Activated naive CD8-positive, alpha-beta T cell treated with anti-CD3 and anti-CD28 coated beads, Interleukin-2, amount 50 U/mL, for 16 hours (primary cell): ENCODE measurements at places on chromosomes 7 and 10.

DNA sequence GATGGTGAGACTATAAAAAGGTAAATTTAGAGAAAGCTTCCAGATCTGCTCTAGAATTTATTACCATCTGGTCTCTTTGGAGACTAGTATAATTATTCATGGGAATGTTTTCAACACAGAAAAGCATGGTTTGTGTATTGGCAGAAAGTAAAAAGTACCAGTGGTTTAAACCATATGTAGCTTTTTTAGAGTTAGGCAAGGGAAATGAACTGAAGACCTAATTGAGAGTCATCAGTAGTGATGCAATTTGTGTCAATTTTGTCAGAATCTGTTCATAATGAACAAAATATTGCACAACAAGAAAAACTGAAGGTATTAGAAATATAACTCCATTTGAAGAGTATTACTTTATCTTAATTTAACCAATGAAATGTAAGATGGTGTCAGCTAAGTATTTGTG, 181.4 kb downstream of the ADK start:
- DNase-seq, result no peak

DNA sequence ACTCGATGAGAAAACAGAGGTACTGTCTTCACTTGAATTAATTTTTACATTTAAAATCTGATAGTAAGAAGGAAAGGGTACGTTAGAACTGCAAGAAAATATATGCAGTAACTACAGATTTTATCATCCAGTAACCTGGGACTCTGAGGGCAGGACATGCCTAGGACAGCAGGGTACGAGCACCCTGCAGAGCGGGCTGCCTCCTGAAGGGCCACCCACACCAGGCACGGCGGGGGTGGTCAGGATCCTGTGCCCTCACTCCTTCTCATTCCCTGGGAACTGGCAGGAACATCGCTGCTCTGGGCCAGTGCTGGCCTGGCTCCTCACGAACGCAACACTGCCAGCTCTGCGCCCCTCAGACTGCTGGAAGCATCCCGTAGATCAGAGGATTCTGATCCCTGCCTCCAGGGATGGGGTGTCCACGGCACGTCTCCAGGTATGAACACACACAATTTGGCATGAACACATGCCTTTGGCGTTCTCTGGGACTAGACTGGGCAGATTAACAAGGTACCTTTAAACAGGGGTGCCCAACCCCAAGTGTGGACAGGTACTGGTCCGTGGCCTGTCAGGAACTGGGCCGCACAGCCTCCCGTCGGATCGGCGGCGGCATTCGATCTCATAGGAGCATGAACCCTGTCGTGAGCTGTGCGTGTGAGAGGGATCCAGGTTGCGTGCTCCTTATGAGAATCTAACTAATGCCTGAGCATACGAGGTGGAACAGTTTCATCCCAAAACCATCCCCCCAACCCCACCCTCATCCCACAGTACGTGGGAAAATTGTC, 99.3 kb upstream of the FAM20C start:
- DNase-seq, result no peak

DNA sequence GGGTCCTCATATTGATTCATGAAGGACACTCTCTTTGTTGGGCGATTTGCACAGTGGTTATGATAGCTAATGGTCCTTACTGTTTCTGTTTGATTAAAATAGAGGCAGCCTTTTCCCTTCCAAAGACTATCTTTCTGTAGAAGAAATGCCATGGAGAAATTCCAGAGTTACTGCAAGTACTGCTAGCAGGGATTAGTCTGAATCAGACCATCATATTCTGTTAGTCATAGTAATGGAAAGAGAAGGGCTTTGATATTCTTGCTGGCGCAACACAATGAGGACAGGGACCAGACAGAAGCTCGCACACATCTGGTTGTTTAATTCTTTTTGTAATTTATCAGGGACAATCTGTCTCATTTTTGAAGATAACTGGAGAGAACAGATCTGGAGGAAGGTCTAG, 304.5 kb upstream of the FZD8 start:
- no peak for DNase-seq

- DNase-seq, result no peak
Measured at GRCh38 chr10:102661658-102662028, 17.4 kb downstream of the TRIM8 start.

- no peak for DNase-seq
Measured at GRCh38 chr10:62938672-62939071, 122.5 kb upstream of the EGR2 start.

GRCh38 chr7:22444181-22444971, 55.6 kb downstream of the STEAP1B start:
- DNase-seq, result no peak

GRCh38 chr10:133357285-133358161, at the start of gene FUOM:
FUOM (minus strand) TSS chr10:133358019; CDS start chr10:133358007, 12 bp downstream.
- peak; percentile 38 for DNase-seq

DNA sequence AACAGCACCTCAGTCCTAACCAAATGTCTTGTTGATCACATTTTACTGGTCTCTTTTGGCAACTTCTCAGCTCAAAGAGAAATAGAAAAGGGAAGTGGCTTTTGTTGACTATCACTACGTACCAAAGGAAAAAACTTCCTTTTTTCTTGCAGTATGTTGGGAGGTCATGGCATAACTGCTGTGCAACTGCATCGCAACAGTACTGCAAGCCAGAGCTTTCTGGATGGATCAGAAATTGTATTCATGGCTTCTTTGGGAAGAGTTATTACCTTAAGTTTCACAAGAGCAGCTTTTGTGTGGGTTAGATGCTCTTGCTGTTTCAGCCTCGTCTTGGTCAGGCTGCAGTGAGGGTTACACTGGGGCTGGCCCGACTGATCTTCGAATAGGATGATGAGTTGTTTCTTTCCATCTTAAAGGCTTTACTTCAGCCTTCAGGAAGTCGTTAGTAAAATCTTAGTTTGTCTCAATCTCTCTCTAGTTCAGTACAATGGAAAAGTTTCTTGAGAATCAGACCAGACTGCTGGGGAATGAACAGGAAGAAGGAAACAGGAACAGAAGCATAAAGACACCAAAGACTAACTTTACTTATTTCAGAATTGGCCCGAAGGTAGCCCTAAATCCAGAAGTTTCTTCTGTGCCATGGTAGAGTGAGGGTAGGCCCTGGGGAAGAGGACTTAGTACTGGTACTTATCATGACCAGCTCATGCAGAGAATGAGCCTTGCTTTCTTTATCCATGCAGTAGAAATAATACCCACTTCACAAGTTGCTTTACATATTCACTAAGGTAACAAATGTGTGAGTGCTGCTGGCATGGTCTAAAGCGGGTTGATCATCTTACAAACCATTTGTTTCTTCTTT, 153.6 kb downstream of the CELF2 start:
- no peak for DNase-seq

DNA sequence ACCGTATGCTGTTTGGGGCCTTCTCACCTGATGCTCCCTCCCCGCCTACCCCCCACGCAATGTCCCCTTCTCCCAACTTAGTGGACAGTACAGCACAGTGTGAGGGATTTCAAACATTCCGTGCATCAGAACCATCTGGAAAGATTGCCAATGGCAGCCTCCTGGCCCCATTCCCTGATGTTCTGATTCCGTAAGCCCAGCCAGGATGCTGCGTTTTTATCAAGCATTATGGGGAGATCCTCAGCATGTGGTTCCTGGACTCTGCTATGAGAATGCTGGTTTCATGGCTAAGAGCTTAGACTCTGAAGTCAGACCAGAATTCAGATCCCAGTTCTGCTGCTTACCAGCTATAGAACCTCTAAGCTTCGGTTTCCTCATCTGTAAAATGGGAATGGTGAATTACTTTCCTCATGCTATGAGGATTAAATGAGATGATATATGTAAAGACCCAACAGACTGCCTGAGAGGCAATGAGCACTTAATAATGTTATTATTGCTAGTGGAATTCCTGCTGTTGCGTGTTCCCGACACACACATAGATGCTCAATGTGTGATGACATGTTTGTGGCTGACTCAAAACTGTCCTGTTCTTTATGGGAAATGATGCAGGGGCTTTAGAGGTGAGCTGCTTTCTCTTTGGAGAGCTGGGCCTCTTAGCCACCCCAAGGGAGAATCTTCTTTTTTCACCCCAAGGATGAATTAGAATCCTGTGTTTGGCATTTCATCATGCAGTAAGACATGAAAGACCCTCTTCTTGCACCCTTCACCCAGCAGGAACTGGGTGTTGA, 60.8 kb upstream of the SMNDC1 start:
- no peak for DNase-seq

DNA sequence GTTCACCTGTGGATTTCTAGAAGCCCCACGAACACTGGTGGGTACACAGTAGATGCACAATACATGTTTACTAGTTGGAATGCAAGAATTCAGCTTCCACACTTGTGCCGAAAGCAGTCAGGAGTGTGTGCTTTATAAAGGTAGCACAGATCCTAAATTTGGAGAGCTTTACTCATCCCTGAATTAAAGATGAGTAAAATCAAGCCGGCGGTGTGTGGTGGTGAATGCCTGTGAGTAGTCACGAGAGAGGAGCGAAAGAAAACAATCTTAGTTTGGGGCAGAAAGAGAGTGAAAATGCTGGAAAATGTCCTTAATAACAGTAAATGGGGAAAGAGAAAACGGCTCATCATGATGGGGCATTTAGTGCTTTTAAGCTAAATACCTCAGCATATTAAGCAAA, 13.6 kb upstream of the ENO4 start:
- DNase-seq, result no peak

DNA sequence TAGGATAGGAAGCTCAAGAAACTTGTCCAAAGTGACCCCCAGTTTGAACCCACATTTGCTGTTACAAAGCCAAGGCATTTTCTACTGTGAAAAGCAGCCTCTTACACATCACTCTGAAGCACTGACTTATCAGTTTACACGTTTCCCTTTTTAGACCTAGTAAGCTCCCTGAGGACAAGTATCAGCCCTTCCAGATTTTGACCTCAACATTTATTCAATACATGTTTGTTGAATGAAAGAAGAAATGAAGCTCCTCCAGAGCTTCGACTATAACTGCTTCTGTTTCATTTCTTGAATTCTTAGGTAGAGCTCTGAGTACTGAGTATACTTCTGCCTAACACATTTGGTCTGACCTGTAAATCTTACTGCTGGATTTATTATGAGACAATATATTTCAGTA, 2.7 kb downstream of the WASL start:
- no peak for DNase-seq

DNA sequence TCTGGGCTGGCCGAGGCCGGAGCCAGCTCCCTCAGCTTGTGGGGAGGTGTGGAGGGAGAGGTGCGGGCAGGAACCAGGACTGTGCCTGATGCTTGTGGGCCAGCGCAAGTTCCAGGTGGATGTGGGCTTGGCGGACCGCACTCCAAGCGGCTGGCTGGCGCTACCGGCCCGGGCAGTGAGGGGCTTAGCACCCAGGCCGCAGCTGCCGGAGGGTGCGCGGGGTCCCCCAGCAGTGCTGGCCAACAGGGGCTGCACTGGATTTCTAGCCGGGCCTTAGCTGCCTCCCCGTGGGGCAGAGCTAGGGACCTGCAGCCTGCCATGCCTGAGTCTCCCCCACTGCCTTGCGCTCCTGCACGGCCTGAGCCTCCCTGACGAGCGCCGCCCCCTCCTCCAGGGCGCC, 242.8 kb downstream of the CCSER2 start:
- DNase-seq, result no peak

- no peak for DNase-seq
Measured at GRCh38 chr10:62270020-62270419, 1.4 kb upstream of the RTKN2 start.

DNA sequence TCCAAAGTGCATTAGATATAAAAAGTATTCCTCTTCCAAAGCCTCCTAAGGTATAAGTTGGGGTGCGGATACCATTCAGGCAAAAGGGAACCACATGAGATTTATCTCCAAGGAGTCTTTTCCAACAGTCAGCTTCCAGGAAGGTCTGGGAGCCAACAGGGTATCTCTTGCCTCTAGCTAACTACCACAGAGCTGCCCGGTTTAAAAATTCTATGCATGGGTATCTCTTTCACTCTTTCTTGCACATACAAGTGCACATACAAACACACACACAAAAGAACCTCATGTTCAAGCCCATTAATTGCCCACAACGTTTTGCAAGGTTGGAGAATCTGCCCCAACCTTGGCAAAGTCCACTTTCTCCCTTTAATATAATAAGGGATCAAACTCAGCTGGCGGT, 80.7 kb downstream of the CDK6 start:
- no peak for DNase-seq

DNA sequence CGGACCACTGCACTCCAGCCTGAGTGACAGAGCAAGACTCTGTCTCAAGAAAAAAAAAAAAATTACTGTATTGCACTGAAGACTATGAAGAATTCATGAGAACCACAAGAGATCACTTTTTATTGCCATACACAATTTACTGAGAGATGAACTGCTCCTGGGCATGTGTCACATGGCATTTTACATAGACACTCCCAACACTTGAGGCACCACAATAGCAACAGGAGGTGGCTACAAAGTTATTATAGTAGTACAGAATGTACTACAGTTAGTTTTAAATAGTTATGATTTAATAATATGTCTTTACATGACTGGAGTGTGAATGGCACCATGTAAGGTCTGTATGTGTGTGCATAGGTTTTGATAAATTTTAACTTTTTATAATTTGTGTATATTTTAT, 70.6 kb downstream of the KMT2E start:
- DNase-seq, result no peak

- no peak for DNase-seq
Measured at GRCh38 chr10:72525689-72526088, 100.2 kb downstream of the MICU1 start.

GRCh38 chr7:154862153-154862791, 140.7 kb downstream of the PAXIP1 start:
- DNase-seq, result no peak

DNA sequence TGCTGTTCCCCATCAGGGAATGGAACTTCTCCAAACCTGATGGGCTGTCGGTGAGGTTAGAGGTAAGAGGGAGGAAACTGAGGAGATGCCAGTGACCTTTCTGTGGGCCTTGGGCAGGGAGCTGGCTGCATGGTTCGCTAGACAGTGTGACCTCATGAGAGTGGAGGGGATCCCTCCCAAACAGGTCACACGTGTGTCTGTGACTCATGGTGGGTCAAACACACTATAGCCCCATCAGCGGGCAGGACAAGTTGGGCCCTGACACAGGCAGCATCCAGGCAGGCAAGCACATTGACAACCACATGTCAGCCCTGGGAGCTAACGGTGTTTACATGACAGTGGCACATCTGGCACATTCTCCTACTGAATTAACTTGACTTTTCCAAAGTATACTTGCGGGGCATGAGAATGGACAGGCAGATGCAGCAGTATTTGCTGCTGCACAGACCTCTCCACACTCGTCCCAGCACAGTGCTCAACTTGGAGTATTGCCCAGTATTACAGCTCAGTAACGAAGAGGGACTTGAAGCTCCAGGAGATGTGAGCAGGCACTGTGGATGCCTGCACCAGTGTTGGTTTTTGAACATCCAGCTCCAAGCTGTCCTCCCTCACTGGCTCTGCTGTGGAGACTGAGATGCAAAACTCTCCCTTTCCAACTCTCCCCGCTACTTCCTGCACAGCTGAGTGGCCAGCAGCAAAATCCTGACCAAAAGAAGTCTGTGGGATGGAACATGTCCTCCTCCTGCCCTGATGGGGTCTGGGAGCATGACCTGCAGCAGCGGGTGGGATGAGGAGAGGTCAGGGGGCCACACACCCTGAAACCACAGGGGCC, 199.6 kb downstream of the WDR37 start:
- no peak for DNase-seq

DNA sequence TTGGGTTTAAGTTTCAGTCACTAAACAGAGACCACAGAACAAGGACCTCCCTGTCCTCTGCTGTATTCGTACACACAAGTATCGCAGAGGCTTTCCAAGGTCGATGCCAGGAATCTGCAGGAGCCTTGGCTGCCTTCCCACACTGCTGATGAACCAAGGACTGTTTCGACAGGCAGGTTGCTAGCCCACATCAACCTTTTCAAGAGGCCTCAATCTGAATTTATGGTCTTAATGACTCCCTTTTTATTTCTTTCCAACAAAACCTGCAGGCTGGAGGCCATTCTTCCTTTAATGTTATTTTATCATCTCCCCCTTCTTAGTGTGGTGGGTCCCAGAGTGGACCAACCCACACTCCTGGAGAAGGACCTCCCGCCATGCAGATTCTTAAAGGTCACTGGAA, 45.6 kb downstream of the JCAD start:
- DNase-seq, result no peak
